ENCODE measurements at places on chromosomes 2 and 18.
A peak's percentile ranks its signal among the peaks of the same experiment; 100 is the strongest.

DNA sequence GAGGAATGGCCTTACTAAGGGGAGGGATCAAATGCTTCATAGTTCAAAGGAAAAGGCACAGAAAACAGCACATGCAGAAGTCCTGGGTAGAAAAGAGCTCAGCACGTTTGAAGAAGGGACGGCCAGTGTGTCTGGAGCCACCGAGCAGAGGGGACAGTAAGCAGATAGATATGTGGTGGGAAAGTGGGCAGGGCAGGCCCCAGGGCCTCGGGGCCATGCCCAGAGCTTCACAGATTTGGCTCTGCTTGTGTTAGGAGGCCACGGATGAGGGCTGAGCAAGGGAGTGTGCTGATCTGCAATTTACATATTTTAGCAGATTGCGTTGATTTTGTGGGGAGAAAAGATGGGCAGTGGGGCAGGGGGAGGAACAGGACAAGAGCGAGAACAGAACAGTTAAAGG lies 343.1 kb downstream of the LPIN1 start:
- no peak for DNase-seq

DNA sequence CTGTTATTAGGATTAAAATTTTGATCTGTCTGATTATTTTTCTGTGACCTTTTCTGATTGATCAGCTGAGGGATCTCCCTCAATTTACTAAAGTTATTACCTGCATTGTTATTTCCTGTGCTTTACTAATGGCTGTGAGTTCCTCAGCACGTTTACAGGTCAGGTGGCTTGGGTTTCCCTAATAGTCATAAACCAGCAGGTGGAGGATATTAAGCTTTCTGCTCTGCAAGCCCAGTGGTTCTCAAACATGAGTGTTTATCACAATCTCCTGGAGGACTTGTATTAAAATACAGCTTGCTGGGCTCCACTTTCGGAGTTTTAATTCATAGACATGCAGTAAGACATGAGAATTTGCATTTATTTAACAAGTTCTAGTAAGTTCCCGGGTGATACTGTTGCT lies 22.4 kb upstream of the UGP2 start:
- no peak for DNase-seq

- no peak for DNase-seq
Observed at GRCh38 chr18:75879196-75879595, 451.7 kb upstream of the SMIM21 start.

DNA sequence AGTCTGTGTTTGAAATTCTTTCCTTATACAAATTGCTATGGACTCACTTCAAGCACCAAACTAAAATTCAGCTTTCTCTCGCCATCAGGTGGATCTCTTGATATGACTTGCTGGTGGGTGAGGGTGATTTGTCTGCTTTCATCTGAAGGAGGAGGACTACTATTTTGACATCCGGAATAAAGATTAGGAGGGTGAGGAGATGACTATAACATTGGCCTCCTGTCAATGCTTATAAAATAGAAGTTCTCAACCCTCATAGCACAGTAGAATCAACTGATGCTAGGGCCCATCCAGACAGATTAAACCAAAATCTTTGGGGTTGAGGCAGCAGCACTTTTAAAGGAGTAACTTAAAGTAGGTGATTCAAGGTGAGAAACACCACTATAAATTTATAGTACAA lies 120.4 kb upstream of the DNAJC10 start:
- DNase-seq, result no peak

DNA sequence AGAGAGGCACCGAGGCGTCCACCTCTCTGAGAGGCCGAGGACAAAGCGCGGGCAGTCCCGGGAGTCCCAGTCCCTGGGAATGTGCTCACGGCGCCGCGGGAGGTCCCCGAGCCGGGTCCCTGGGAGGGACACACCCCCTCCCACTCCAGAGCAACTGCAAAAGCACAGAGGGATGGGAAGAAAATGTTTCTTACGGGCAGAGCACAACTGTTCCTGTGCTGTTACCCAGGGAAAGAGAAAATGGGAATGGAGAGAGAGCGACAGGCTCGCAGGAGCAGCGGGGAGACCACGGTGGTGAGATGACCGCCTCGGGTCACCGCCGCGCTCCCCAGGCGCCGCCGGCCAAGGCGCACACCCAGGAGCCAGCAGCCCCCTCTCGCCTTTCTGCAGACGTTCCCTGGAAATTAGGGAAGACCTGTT lies 1.2 kb upstream of the BCL11A start:
- no peak for DNase-seq

- DNase-seq, result no peak
Observed at GRCh38 chr2:71876542-71877451, 270.9 kb downstream of the CYP26B1 start.

DNA sequence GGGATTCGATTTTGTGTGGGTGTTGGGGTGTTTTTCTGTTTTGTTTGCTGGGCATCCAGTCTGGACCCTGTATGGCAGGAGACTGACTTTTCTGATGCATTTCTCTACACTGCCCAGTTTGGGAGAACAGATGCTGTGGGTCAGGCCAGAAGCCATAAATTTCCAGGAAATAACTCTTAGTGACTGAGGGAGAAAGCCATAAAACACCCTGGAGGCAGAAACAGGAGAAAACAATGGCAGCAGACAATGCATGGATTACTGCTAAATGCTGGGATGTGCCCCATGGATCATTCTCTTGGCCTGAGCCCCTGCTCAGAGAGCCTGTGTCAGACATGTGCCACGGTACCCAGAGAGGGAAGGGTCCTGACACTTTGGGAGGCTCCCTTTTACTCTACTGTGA lies 133.6 kb upstream of the CAPN13 start:
- DNase-seq, result no peak

DNA sequence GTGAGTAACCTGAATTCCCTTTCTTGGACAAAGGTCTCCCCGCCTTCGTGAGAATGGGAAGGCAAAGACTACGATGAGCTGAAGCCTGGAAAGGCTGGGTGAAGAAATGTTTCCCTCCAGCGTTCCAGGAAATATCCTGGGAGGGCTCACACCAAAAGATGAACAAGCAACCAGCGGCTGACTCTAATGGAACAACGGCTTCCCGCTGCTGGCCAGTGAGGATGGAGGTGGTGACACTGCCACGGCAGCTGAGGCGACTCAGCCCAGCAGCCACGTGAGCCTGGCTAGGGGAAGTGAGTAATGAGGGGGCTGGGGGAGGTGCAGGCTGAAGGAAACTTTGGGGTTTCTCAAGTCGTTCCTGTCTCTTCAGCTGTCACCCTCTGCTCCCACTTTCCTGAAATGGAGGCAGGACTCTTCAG lies 105.0 kb upstream of the SMAD7 start:
- DNase-seq, result peak; percentile 93

DNA sequence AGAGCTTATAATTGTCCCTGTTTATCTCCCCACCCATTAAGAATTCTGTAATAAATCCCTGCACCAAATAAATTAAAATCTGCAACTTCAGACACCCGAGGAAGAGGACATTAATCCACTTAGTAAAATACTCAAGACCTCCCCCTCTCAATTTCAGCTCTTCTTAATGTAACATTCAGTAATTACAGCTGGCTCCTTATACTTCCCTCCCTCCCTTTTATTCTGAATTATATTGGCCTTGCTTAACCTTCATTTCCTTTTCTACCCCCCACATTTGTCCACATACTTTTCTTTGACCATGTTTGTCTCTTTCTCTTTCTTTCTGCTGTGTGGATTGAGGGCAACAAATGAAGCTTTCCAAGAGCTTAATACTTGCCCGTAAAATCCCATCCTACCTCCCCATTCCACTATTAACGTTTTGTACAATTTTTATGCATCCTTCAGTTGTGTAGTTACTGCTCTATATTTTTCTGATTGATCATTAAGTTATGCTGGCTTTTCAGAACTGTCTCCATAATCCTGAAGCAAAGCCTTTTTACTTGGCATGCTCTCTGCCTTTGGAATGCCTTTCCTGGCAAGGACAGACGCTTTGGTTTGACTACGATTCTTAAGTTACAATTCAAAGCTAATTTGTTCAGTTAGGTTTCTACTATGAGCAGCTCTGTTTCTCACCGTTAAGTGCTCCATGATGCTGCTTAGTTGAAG lies 580.1 kb downstream of the ZEB2 start:
- DNase-seq, result peak; percentile 84

- peak; percentile 76 for DNase-seq
Observed at GRCh38 chr2:196331143-196331542, 159.8 kb upstream of the STK17B start.

GRCh38 chr2:178477443-178478129 lies 814 bp downstream of the FKBP7 start:
- DNase-seq, result no peak

DNA sequence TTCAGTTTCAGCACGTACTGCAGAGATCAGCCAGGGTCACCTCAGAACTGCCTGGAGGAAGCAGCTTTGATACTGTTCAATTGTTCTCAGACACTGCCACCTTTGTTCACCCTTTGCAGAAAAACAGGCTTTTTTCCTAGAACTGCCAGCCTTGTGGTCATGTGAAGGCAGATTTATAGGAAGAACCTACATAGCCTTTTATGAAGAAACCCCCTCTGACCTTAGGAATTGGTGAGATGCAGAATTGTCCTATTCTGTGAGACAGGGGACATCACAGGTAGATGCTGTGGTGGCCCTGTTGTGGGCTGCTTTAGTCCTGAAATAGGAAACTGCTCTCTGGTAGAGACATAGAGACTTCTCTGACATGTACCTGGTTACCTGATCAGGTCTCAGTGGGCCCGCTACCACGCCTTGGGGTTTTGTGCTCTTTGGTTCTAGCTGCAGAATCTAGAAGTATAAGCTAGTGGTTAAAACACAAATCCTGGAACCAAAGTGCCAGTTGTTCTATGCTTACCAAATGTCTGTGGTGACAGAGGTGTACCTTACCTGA lies 206.6 kb downstream of the AGPS start:
- no peak for DNase-seq

GRCh38 chr2:94986392-94986963 lies 39.0 kb upstream of the MAL start:
- DNase-seq, result peak; percentile 49

GRCh38 chr18:60092073-60092472 lies 192.3 kb downstream of the PMAIP1 start:
- peak; percentile 13 for DNase-seq

- no peak for DNase-seq
Observed at GRCh38 chr18:9658087-9658641, 43.8 kb upstream of the PPP4R1 start.

GRCh38 chr2:44296653-44297052 lies 21.4 kb downstream of the SLC3A1 start:
- DNase-seq, result no peak

DNA sequence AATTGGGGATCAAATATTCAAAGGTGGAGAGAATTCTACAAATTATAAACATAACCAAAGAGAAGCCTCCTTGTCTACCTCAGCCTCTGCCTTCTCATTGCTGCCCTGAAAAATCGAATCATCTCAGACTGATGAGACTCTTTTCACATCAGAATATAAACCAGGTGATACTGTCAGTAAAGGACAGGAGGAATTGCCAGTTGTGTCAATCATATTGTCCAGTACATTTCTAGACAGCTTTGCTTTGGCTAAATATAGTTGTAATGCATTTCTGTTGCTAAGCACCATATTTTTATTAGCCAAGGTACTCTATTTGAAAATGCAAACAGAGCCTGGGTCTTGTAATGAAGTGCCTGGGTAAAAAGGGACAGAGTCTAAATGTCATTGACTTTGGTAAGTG lies 92.6 kb upstream of the TLK1 start:
- DNase-seq, result no peak

DNA sequence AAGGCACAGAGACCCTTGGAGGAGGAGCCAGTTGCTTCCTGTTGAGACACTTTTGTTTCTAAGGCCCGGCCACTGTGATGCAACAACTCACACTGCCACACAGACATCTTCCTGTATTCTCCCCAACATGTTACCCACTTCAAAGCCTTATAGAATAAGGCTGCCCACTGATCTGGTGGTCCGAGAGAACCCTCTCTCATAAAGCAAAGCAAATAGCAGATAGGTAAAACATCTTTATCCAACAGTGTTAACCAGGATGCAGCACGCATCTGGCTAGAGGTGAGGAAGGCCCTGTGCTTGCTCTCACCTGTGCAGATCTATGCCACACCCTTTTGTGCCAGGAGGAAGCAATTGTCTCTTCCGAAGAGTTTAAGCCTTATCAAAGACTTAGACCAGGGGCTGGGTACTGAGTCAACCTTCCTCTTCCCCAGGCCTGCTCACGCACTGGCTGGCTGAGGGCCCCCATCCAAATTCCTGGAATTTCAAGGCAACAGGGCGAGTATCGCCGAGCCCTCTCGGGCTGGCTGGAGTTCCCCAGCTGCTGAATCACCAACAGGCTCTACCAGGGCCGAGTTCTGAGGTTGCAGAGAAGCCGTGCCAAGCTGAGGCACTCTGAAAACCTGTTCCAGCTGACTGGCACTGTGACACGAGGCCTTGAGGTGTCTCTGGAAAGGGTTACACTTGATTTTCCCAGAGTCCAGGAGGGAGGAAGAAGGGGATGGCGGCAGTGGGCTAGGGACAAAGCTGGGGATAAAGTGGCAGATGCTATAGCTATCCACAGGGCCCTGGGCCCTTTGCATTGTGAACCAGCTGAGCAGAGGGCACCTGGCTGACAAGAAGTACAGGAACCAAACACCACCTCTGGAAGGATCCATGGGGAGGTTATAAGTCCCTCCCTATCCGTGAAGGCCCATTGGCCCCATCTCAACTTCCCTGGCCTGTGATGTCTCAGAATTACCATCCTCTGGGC lies 29.3 kb downstream of the TGFA start:
- peak; percentile 60 for DNase-seq

DNA sequence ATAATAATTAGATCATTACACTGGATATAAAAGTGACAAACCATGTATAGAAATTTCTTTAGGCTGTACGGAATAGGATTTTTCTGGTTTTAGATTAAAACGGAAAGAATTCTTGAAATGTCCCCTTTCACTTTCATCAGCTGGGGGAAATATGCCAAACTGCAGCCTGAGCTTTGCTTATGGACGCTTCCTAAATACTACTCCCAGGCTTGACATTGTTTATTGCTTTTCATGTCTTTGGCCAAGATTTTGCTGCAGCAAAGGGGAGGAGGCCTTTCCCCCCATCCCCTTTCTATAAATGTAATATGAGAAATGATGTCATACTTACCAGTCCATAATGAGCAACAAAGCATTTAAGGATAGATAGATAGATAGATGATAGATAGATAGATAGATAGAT lies 158.4 kb downstream of the MAP2 start:
- DNase-seq, result no peak

All from fibroblast of upper back skin (primary cell).